ENCODE measurements at places on chromosomes 3 and 15.

DNA sequence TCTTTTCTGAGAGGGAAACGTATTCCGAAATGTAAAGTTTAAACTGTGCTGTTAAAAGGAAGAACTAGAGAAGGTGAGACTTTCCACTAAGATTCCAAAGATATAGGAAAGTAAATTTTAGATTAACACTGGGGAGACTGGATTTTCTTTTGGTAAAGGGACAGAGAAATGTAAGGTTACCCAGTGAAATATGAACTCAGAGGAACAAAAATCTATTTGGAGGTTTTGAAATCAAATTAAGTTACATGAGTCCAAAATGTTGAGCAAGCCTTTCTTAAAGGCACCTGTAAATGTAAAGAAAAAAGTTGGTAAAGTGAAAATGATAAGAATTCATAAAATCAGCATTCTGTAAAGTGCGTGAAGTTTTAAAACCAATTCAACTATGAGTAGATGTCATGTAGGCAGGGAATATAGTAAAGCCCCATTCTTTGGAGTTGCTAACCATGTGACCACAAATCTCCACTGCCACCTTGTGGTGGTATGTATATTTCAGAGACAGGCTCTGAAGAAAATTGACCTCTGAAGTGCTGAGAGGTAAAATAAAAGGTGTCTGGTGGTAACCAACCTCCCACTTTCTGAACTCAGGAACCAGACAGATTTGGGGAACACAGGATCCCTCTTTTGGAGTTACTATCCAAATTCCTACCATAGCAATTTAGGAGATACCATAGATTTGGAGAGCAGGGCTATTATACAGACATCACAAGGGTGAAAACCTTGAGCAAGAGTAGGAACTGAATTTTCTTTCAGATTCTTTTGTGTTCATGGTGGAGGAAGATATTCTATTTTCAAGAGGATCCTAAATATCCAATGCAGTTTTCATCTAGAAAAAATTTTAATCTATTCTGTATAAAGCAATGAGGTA is 215.3 kb downstream of the ROBO2 start:
- no peak for DNase-seq

GRCh38 chr3:190005343-190006113 is 115.2 kb downstream of the P3H2 start:
- no peak for DNase-seq

DNA sequence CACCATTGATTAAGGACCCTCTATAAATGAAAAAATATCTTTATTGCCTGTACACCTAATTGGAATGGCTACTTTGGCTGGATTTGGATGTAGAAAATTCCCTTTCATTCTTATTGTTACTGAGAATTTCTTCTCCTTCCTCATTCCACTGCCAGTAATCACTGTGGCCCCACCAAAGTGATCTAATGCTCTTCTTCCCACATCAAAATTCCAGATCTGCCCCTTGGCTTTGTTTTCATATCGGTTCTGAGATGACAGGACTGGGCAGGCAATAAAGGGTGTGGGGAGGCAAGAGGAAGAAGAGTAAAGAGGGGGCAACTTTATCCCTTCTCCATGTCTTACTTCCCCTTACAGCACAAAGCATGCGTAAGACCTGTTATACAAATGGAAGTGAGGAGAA is 2.1 kb downstream of the ANKUB1 start:
- no peak for DNase-seq

DNA sequence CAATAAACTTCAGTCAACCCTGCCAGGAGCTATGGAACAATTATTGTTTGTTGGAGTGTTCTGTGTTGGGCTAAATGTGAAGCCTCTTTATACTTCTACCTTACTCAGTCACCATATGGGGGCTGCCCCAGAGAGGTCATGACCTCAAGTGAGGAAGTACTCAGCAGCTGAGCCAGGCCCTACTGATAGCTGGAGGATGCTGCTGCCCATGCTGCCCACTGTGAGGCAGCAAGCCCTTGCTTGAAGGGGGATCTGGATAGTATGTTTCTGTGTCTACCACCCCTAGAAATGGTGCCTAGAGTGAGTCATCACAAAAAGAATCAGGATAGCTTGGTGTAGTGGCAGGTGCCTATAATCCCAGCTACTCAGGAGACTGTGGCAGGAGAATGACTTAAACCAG is 4.5 kb upstream of the RPL24 start:
- no peak for DNase-seq

- DNase-seq: no peak
Measured at GRCh38 chr15:82317091-82317489, 32.2 kb downstream of the GOLGA6L10 start.

GRCh38 chr3:40366203-40367162 is 20.5 kb upstream of the ENTPD3 start:
- DNase-seq: no peak
